Fibroblast of skin of left biceps (primary cell): ENCODE measurements at places on chromosomes 6 and 20.

GRCh38 chr6:15344831-15345230 lies 99.0 kb downstream of the JARID2 start:
- DNase-seq, result no peak

- no peak for DNase-seq
Measured at GRCh38 chr6:7726416-7727085, 652 bp downstream of the BMP6 start.

DNA sequence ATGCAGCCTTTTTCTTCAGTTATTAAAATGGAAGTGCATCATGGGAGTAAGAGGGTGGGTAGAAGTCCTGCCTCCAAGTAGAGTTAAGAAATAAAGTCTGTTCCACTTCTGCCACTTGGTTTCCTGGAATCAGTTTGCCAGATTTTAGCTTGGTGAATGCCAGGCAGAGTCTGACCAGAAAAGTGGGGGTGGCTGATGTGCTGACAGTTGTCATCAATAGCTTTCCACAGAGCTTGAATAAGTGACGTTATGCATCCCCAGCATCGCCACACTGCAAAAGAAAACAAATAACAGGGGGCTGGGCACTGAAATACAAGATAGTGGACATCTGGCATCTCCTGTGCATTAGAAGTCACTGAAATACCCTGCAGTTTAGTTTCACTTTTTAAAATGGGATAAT lies 30.8 kb upstream of the CEP162 start:
- DNase-seq, result no peak

- no peak for DNase-seq
Measured at GRCh38 chr6:157632821-157633220, 190.2 kb upstream of the SNX9 start.

DNA sequence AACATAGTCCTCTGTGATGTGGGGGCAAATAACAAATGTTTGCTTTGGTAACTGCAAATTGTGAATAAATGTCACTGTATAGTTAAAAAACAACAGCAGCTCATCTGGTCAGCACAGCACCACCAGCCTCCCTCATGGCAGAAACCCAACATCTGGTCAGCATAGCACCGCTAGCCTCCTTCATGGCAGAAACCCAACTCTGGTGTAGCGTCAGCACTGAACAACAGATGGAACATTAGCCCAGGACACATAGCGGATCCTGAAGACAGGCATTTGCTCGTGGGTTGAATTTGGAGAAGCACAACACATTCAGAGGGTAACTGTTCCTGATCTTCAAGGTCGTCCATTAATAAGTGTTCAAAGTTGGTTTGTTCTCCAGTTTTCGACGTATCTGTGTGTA lies 265.9 kb downstream of the DLL1 start:
- DNase-seq, result peak; percentile 14

GRCh38 chr6:101268541-101268940 lies 125.0 kb upstream of the GRIK2 start:
- no peak for DNase-seq

DNA sequence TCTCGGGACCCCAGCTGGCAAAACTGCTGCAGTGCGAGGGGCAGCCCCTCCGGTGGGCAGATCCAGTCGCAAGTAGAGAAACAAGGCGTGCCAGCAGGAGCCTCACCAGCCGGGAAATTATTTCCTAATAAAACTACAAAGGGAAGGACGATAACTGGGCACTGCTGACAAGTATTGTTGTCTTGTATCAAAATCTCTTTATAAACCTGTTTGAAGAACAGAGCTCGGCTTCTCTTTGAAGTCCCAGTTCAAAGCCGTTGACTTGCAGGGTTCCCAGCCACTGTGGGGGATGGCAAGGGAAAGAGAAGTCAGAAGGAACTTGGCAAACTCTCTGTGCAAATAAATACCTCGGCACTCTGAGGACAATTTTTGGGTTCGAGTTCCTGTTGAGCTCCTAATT lies 504.5 kb downstream of the CD83 start:
- no peak for DNase-seq

DNA sequence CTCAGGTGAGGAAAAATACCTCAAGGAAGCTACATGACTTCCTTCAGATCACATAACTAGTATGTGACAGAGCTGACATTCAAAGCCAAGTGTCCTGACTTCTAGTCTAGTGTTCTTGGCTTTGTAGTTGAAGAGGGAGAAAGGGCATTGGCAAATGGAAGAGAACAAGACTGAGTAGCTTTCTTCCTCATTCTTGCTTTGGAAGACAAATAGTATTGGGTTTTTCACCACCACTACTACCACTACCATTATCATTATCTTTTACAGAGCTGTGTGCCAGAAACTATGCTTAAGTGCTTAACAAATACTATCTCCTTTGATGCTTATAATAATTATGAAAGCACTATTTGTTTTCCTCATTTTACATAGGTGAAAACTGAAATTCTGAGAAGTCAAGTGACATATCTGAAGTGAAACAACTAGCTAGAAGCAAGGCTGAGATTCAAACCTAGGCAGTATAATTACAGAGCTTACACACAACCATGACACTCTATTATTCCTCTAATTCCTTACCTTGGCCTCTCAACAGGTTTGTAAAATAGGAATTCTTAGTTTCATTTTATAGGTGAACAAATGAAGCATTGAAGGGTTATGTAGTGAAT lies 6.8 kb downstream of the ACSS2 start:
- DNase-seq, result no peak

DNA sequence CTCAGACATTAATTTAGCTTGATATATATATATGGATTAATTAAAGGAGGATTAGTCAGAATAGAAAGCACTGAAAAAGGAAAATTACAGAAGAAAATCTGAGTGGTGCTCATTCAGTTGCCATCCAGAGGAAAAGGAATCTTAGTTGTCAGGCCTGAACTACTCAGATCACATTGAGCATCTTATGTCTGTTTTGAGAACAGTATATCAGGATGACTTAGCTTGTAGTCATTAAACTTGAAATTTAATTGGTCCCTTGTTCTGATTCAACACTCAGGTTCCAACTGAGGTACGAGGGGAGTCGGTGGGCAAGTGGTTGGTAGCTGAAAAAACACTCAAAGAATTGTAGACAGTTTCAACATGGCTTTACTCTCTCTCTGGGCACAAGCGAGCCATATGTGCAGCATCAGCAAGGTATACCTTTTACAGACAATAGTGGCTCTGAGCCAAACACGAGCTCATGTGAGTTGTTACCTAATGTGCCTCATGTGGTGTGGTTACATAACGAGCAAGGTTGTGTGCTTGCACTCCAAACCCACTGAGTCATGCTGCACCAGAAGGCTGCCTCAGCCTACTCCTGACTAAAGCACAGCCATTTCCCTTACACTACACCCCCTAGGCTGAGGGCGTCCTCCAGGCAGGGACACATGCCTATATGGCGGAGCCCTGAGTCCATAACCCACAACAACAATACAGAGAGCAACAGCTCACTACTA lies 73.0 kb upstream of the HMGN3 start:
- DNase-seq, result no peak

DNA sequence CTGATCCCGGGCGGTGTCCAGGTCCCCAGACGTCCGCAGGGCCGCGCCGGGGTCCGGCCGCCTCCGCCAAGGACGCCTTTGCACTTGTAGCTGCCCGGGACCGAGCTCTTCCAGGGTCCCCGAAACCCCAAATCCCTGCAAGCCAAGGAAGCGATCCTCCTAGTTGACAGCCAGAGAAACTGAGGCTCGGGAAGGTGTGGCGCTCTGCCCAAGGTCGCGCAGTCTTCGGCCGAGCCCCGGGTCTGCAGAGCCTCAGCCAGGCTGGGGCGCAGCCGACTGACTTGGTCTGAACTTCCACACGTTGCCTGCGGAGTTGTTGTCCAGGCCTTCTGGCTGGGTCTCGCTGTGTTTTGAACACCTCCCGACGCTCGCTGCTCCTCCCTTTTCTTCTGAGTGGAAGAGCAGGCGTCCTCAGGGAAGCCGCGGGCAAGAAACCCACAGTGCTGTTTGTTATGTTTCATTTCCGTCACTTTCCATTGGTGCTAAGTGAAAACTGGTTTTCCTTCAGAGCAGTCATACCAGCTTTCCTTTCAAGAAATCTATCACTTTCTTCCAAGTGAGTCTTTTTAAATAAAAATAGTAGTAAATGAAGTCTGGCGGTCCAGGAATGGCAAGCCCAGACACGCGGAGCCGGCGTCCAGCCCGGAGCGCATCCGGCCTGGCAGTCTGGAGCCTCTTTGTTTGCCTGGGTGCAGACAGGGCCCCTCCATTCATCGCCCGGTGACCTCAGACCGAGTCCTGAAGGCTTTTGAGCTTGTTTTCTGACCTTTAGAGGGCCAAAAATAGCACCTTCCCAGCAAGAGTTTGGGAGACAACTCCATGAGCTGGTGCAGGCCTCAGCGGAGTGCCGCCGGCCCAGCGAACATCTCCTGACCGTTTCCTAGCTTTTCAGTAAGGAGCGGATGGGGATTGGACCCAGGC lies 698 bp downstream of the FAM210B start:
- DNase-seq, result no peak
